Left kidney (tissue), 8 donors: ENCODE measurements at places on chromosomes 2 and 18.

DNA sequence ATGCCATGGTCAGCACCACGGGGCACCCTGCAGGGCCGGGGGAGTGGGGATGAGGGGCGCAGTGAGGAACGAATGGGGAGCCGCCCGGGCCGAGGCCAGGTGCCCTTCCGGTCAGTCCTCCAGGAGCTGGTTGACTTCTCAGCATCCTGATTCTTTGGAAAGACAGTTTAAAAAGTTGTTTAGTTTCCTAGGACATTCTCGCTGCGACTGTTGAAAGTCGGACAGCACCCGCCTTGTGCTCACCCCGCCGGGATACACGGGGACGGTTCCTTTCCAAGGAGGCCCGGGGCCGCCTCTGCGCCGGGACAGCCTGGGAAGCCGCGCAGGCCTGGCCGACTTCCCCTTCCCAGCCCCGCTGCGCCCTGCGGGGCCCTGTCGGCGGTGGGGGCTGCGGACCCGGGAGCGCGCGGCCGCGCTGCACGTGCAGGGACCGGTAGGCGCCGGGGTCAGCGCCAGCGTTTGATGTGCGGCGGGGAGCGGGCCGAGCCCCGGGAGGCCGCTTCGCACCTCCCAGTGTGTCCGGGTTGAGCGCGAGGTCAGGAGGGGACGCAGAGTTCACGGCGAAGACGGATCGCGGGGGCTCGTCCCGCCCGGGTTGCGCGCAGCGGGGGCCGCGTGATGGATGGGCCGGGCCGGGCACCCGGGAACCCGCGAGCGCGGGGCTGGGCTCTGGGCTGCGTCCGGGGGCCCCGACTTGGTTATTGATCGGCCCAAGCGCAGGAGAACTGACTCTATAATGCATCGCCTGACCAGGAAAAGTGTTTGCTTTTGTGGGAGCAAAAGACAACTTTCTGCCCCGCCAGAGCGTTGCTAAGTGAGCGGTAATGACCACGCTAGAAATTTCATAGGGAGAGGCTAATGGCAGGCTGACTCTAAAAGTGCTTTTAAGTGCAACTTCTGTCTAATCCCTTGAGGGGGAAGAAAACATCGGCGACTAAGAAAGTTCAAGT lies 28.0 kb upstream of the SMIM21 start:
- no peak for DNase-seq

DNA sequence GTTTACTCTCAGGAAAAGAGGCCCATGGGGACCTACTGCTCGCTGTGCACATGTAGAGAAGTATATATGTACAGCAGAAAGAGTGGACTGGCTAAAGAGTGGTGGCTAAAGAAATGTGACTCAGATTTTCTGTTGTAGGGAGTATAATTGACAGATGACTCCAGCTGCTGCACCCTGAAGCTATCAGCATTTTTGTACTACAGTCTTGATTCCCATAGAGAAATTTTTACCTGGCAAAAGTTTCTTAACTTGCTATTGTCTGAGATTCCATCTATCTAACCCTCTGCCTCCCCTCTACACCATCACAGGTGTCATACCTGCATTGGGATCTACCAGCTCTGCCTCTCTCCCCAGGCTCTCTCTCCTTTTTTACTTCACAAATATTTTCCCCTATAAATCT lies 296.0 kb upstream of the KYNU start:
- no peak for DNase-seq

DNA sequence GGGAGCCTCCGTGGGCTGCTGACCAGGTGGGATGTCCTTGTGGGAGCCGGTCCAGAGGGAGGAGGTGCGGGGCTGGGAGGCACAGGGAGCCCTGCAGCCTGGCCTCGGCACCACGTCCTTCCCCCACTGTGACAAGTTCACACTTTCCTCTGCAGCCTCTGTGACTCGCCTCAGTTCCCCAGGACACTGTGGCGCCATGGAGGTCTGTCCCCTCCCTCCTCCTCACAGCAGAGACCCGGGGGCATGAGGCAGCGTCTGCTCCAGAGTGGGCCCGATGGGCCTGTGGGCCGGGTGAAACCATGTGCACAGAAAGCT lies 27.3 kb upstream of the KCNG2 start:
- DNase-seq = no peak

GRCh38 chr2:20148426-20148922 lies 76.5 kb downstream of the SDC1 start:
- no peak for DNase-seq

- DNase-seq = no peak
Measured at GRCh38 chr18:44996261-44996660, 315.6 kb downstream of the SETBP1 start.

DNA sequence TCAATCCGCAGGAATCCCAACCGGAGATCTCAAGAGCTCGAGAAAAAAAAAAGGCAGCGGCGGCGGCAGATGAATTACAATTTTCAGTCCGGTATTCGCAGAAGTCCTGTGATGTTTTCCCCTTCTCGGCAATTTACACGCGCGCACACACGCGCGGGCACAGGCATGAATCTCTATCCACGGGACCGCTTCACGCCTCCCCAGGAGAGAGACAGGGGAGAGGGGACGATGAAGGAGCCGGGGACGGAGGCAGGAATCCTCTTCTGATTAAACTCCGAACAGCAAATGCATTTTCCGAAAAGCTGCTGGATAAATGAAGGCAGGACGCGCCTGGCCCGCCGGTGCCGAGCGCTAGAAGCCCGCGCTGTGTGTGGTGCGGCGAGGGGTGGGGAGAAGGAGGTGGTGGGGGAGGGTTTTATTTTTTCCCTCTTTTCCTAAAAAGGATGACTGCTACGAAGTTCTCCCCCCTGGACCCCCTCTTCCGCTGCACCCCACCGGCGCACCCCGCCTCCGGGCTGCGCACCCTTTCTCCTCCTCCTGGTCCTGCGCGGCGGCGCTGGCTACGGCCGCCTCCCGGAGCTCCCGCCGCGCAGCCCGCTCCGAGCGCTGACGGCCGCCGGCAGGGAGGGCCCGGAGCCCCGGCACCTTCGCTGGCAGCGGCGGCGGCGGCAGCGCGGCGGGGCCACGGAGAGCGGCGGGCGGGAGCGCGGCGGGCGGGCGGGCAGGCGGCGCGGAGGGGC lies at the start of gene BCL2:
Gene BCL2, minus strand, starts transcription at position 387 of the 740 bp plus-strand sequence.
- no peak for DNase-seq
